ENCODE measurements at places on chromosomes 2 and 18.

- no peak for DNase-seq
Observed at GRCh38 chr2:33560017-33560416, 39.1 kb downstream of the FAM98A start.

GRCh38 chr2:233211548-233211895 is 40.0 kb upstream of the ATG16L1 start:
- DNase-seq, result no peak

- no peak for DNase-seq
Observed at GRCh38 chr2:1010415-1010930, 59.8 kb downstream of the SNTG2 start.

- no peak for DNase-seq
Observed at GRCh38 chr18:46842583-46842982, 74.7 kb downstream of the PIAS2 start.

- no peak for DNase-seq
Observed at GRCh38 chr18:39558658-39559057, 1993.1 kb upstream of the CELF4 start.

DNA sequence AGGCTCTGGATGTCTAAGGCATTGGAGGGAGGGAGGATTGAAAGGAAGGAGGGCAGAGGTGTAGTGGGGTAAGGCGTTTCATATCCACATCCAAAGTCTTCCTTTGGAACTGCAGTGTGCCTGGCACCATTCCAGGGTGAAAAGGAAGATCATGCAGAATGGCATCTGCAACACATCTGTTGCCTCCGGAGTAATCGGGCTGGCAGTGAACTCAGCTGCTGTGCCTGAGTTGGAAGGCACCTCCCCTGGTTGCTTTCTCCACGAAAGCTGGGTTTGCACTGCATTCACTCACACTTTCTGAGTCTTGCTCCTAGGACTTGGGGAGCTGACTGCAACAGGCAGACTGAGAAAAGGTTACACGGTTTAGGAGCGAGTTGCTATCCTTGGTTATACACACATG is 30.3 kb upstream of the SEC11C start:
- no peak for DNase-seq

- peak; percentile 33 for DNase-seq
Observed at GRCh38 chr2:99636144-99637034, 146.6 kb upstream of the REV1 start.

- no peak for DNase-seq
Observed at GRCh38 chr18:32036506-32037180, 18.0 kb downstream of the RNF125 start.

DNA sequence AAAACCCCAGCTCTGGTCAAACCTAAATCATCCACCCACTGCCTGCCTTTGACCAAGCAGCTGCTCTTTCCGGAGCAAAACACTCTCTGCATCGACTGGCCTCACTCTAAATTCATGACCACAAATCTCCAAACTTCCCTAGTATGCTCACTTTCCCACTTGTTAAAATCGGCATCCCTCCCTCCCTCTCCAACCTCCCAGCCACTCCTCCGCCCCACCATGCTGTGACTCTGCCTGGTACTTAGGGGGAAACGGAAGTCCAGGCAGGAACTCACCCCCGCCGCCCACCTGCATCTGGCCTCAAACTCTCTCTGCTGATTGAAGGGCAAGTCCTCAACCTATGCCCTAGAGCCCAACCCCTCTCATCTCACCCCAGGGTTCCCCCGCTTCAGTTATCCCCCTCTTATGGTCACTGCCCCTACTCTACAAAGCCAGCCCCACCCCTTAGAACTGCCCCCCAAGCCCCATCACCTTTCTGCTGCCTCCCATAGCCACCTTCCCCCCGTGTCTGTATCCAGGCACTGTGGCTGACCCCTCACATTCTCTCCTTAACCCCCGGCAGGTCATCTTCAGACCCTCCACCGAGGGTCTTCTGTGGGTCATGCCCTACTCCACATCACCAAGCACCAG is 3.8 kb upstream of the ADRA2B start:
- DNase-seq, result no peak

DNA sequence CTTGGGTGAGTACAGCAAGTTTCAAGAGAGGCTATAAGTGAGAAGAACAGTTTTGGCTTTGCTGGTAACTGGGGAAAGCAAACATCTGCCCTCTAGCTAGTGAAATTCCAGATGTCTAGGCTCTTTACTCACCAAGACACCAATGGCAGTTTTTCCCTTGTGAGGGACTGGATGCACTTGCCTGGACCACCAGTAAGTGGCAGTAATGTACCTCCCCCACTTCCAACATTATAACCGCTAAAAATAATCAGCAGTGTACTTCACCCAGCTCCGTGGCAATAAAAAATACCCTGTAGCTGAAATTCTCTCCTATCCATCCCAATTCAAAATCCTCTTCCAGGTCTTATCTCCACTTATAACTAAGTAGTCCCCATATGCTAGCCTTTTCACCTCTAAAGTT is 383.9 kb downstream of the ARHGAP15 start:
- peak; percentile 32 for DNase-seq

DNA sequence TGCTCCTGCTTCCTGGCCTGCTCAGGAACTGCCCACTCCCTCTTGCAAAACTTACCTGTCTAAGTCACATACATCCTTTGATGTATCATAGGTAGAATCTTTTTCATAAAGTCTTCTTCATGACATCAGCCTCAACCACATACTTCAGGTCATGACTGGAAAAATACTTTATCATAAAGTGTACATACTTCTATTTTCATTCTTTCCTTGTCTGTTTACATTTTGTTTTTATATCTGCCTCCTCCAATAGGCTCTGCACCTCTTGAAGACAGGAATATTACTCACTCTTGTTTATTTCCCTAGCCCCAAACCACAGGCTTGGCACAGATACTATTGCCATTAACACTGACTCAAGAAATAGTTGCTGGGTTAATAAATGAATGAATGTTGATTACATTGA is 43.6 kb upstream of the ZNF804A start:
- DNase-seq, result no peak

Data from H7 (cell line).